GM23338 (cell line): ENCODE measurements at places on chromosomes 11 and 22. TPM values are rescaled to one million over a fixed set of nuclear protein-coding genes. Genes with fewer than 3 reads are reported as not detected.

GRCh38 chr22:41557401-41558240, 3.2 kb upstream of the CSDC2 start:
- H3K27me3 ChIP-seq, result no peaks in the 10 kb centered on the region
- H3K4me1 ChIP-seq, result peaks cover 21% of the 10 kb centered on the region
- H3K4me3 ChIP-seq, result no peak overlapping the region
- peak; percentile 57 for DNase-seq
- H3K27ac ChIP-seq, result no peak overlapping the region

Gene CASP12
- not detected in 2 replicates for total RNA-seq

- H3K4me1 ChIP-seq, result no peaks in the 10 kb centered on the region
- H3K4me3 ChIP-seq, result no peak overlapping the region
- no peaks in the 10 kb centered on the region for H3K36me3 ChIP-seq
- no peaks in the 10 kb centered on the region for H3K27me3 ChIP-seq
- DNase-seq, result no peak
These were observed 6.5 kb downstream of the MRPL23 start for GRCh38 chr11:1953489-1954266.

Gene FGF19
- 27.4 and 36.1 TPM in 2 replicates for total RNA-seq

- no peaks in the 10 kb centered on the region for H3K27me3 ChIP-seq
- no peak overlapping the region for H3K27ac ChIP-seq
- DNase-seq, result no peak
- no peak overlapping the region for H3K4me3 ChIP-seq
- no peaks in the 10 kb centered on the region for H3K36me3 ChIP-seq
These were observed 85.8 kb downstream of the ZBTB16 start for GRCh38 chr11:114145166-114145775.

DNA sequence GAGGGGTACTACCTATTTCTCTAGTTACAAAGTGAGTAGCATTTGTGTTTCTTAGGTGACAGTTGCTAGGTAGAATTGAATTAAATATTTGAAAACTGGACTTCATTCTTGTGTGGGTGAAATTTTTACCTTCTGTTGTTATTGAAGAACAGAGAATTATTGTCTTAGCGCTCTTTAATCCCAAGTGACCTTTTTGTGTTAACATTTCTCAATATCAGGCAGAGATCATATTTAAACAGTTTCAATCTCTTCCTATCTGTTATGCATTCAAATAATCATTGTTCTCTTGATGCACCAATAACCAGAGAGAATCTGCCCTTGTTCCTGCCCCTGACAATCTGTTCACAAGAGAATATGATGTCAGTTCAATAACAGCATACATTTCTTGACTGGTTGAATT, 14.2 kb downstream of the KMT2A start:
- no peak for DNase-seq
- H3K4me3 ChIP-seq, result no peak overlapping the region
- no peak overlapping the region for H3K27ac ChIP-seq
- H3K36me3 ChIP-seq, result no peaks in the 10 kb centered on the region

Gene CTSD
- total RNA-seq, result 198 and 251 TPM in 2 replicates

GRCh38 chr11:59759900-59760299, 4.7 kb downstream of the STX3 start:
- H3K27me3 ChIP-seq, result no peaks in the 10 kb centered on the region
- no peak overlapping the region for H3K27ac ChIP-seq

DNA sequence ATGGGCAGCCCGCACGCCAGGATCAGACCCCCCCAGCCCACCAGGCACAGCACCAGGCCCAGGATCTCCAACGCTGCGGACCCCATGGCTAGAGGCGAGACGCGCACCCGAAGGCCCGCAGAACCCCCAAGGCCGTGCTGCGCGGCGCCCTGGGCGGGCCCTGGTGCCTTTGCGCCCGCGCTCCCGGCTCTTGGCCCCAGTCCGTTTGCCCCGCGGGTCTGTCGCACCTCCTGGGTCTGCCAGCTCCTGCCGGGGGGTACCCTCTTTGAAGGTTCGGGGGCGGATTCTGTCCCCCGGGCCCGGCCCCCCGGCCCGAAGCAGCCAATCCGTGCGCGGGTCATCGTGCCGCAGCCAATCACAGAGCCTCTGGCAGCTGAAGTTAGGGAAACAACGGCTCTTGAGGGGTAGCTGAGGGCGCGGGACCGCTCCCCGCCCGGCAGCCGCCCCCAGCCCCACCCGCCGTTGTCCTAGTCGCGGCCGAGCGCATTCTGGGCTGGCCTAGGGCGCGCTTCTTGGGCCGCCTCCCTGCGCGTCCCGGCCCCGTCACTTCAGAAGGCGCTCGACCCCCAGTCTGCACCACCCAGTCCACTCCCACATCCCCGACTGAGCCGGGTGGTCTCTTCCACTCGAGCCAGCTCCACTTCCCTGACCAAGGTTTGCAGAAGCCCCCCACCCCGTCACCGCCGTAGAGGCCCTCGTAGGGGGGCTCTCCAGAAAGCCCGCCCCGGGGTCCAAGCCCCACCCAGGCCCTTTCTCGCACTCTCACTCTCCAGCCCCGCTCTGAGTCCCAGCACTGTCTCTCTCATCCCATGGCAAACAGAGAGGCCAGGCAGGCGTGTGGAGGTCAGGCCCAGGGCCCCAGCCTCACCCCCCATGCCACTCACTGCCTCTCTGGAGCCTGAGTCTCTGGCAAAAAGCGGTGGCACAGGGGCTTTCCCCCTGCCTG, at the start of gene CLDN5:
Gene CLDN5 (minus strand): TSS at position 241 of the 946 bp plus-strand sequence. CDS start 155 bp downstream, at position 86.
- H3K27ac ChIP-seq, result no peak within 1 kb of the TSS
- DNase-seq, result peak; percentile 82
- H3K4me1 ChIP-seq, result peaks cover 8% of the 10 kb centered on the region; the same call in 1 of the 2 replicates
- no peaks in the 10 kb centered on the region for H3K36me3 ChIP-seq
- peaks cover 42% of the 10 kb centered on the region for H3K27me3 ChIP-seq

DNA sequence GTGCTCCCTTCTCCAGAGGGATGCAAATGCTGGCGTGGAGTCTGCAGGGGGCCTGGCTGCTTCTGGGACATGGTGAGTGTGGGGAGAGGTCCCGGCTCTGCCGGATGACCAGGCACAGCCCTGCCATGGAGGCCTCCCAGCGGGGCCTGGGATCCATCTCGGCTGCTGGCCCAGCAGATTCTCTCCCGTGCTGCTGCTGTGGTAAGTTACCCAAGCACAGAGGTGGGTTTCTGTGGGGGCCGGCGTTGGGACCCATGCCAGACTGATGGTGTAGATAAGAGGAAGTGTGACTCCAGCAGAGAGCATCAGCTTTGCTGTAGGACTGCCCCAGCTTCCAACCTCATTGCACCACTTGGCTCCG, 147.5 kb upstream of the B3GAT1 start:
- no peaks in the 10 kb centered on the region for H3K27me3 ChIP-seq
- H3K27ac ChIP-seq, result no peak overlapping the region
- DNase-seq, result no peak
- H3K36me3 ChIP-seq, result no peaks in the 10 kb centered on the region
- no peak overlapping the region for H3K4me3 ChIP-seq

DNA sequence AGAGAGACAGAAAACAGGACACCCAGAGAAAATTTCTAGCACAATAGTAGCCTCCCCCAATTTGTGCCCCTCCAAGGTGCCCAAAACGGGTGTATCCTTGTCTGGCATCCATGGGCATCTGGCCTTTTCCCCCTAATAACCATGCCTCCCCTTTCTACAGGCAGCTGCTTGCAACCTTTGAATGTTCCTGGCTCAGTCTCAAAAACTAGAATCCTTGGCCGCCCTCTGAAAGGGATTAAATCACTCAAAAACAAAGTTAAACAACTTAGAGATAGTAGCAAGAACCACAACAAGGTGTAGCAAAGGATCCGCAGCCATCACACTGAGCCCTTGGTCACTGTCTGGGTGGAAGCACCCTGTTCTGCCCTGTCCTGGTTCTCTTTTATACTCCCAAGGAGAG, 105.6 kb downstream of the MN1 start:
- no peaks in the 10 kb centered on the region for H3K4me1 ChIP-seq
- DNase-seq, result no peak
- H3K27ac ChIP-seq, result no peak overlapping the region
- peaks cover 3% of the 10 kb centered on the region for H3K36me3 ChIP-seq
- no peak overlapping the region for H3K4me3 ChIP-seq

- no peak overlapping the region for H3K4me3 ChIP-seq
- DNase-seq, result no peak
- H3K36me3 ChIP-seq, result no peaks in the 10 kb centered on the region
- H3K27me3 ChIP-seq, result no peaks in the 10 kb centered on the region
These were observed 14.0 kb upstream of the SMIM38 start for GRCh38 chr11:69141742-69142141.

Gene OR5P2
- total RNA-seq, result 1.3 and 1.5 TPM in 2 replicates

GRCh38 chr11:78371221-78371891, 46.3 kb downstream of the GAB2 start:
- no peak overlapping the region for H3K27ac ChIP-seq
- no peaks in the 10 kb centered on the region; the same call in 1 of the 2 replicates for H3K4me1 ChIP-seq
- no peaks in the 10 kb centered on the region; the same call in 1 of the 2 replicates for H3K36me3 ChIP-seq
- H3K27me3 ChIP-seq, result no peaks in the 10 kb centered on the region

- H3K36me3 ChIP-seq, result peaks cover 14% of the 10 kb centered on the region; the same call in 1 of the 2 replicates
- no peak overlapping the region for H3K27ac ChIP-seq
- H3K4me3 ChIP-seq, result no peak overlapping the region
- H3K4me1 ChIP-seq, result no peaks in the 10 kb centered on the region
- DNase-seq, result no peak
- no peaks in the 10 kb centered on the region for H3K27me3 ChIP-seq
These were observed 7.1 kb upstream of the BACE1-AS start for GRCh38 chr11:117284053-117284452.

GRCh38 chr11:78577495-78577894, 2.8 kb upstream of the NARS2 start:
- no peaks in the 10 kb centered on the region for H3K36me3 ChIP-seq
- peaks cover 20% of the 10 kb centered on the region for H3K4me1 ChIP-seq
- H3K4me3 ChIP-seq, result no peak overlapping the region

DNA sequence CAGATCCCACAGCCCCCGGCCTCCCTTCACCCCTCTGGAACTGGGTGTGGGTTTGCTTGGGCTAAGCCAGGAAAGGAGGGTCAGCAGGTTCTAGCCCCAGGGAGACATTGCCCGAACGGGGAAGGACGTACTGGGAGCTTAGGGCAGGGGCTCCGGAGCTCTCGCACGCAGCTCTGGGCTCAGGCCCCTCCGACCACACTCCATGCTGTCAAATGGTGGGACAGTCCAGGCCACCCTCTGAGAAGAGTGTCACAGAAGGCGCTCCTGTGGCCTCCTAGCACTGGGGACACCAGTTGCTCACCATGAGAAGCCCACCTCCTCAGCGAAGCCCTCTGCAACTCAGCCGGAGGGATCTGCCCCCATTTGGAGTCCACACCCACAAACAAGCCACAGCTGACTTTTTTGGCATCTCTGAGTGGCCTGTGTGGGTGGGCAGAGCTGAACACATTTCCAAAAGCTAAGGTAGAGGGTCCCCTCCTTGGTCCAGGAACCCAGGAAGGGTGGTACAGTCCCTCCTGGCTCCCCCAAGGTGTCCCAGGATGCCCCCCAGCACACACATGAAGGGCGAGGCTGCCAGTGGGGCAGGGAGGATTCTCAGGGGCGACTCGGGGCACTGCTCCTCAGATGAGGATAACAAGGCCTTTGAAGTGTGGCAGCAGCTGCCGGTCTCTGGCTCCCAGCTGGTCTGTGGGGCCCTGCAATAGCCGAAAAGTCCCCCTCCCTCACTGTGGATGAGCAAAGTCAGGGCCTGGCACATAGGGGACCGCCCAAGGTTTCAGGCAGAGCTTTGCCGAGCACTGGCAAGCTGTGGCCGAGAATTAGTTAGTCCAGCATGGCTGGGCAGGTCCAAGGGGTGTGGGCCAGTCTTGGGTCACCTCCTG, 13.0 kb upstream of the TEF start:
- H3K27ac ChIP-seq, result no peak overlapping the region
- no peak for DNase-seq
- H3K27me3 ChIP-seq, result no peaks in the 10 kb centered on the region
- H3K4me3 ChIP-seq, result no peak overlapping the region
- peaks cover 18% of the 10 kb centered on the region; the same call in 1 of the 2 replicates for H3K4me1 ChIP-seq

Gene TANGO2
- 15.0 and 20.2 TPM in 2 replicates for total RNA-seq

Gene POTEH
- total RNA-seq, result not detected in 2 replicates

DNA sequence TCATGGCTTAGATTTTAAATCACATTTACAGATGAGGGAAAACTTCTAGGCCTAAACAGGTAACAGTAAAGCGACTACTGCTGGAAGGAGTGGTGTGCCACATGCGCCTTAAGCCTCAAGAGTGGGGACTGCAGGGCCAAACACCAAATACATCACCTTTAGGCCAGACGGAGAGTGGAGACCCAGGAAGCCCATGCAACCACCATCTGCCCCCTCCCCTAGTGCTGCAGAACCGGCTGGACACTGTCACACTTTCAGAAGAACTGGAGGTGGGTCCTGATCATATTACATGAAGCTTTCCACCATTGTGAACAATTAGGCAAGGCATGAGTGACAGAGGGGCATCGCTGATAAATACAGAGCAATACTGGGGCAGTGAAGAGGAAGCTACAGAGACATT, 28.9 kb downstream of the SLC25A18 start:
- no peaks in the 10 kb centered on the region for H3K27me3 ChIP-seq
- no peak overlapping the region for H3K27ac ChIP-seq
- H3K4me1 ChIP-seq, result no peaks in the 10 kb centered on the region
- DNase-seq, result no peak
- H3K36me3 ChIP-seq, result peaks cover 40% of the 10 kb centered on the region

Gene DKK3
- 31.1 and 42.2 TPM in 2 replicates for total RNA-seq

- H3K4me1 ChIP-seq, result no peaks in the 10 kb centered on the region
- no peaks in the 10 kb centered on the region for H3K36me3 ChIP-seq
- DNase-seq, result no peak
- no peak overlapping the region for H3K27ac ChIP-seq
- no peak overlapping the region for H3K4me3 ChIP-seq
These were observed 32.5 kb upstream of the IZUMO1R start for GRCh38 chr11:94271885-94272372.

DNA sequence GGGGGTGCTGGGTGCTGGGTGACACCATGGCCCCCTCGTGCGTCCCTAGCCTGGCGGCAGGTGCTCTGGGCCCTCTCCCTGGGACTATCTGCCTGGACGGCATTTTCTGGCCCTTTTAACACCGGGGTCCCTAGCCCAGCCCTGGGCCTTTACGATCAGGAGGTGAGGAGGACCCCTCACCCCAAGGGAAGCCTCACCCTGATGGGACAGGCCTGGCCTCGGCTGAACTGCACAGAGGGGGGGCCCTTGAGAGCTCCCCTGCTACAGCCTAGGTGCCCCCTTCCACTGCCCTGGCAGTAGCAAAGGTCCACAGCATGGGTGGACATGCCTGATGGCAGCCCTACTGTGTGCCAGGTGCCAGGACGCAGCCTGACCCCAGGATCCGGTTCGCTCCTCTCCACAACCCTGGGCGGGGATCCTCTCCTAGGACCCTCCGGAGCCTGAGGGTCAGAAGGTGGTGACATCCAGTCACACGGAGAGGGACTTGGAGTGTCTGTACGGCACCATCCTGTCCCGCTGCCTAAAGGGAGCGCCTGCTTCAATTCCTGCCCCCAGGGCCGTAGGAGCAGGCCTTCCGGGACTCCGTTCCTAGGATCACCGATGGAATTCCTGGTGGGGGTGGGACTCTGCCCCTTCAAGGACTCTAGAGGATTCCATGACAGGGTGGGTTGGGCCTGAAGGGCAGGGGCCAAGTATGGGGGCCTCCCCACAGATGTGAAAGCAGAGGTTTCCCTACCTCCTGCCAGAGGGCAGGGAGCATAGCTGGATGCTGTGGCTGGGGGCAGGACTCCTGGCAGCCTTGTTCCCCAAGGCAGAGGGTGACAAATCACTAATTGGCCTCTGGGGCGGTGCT, 33.0 kb upstream of the TH start:
- no peaks in the 10 kb centered on the region for H3K36me3 ChIP-seq
- H3K4me3 ChIP-seq, result no peak overlapping the region
- DNase-seq, result no peak
- no peaks in the 10 kb centered on the region for H3K27me3 ChIP-seq
- no peak overlapping the region for H3K27ac ChIP-seq
- no peaks in the 10 kb centered on the region for H3K4me1 ChIP-seq

GRCh38 chr22:19226428-19226827, 47.9 kb upstream of the SLC25A1 start:
- no peaks in the 10 kb centered on the region for H3K27me3 ChIP-seq
- no peak overlapping the region for H3K4me3 ChIP-seq
- DNase-seq, result no peak
- no peak overlapping the region for H3K27ac ChIP-seq

Gene DSCAML1
- total RNA-seq, result 0.17 and 0.19 TPM in 2 replicates
